ENCODE measurements at places on chromosomes 3 and 15.

DNA sequence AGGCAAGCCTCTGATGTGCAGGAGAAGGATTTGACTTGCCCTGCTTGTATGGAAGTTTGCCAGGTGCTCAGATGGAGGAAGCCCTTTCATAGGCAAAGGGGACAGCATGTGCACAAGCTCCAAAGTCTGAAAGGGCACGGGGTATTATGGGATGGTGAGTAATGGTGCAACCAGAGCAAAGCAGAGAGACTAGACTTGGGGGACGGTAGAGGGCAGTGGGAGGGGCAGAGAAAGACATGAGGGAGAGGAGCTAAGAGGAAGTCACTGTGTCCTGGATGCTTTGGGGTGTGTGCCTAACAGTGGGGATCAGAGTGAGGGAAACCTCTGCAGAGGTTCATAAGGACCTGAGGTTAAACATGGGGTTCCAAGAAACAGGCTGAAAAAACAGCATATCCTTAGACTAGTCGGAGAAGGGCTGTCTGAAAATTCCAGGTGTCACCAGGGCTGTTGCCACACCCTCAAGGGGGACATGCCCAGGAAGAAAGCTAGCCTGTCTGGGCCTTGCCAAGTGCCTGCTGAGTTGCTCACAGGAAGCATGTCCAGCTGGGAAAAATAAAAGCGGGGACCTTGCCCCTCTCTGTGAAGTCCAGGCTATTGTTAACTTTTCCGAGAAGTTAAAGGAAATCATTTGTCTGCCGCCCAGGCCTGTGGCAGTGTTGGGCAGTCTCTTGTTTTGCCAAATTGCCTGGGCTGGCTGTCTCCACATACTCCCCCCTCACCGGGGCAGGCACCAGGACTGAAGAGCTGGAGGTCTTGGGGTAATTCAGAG lies 47.1 kb downstream of the HRH1 start:
- DNase-seq, result no peak

DNA sequence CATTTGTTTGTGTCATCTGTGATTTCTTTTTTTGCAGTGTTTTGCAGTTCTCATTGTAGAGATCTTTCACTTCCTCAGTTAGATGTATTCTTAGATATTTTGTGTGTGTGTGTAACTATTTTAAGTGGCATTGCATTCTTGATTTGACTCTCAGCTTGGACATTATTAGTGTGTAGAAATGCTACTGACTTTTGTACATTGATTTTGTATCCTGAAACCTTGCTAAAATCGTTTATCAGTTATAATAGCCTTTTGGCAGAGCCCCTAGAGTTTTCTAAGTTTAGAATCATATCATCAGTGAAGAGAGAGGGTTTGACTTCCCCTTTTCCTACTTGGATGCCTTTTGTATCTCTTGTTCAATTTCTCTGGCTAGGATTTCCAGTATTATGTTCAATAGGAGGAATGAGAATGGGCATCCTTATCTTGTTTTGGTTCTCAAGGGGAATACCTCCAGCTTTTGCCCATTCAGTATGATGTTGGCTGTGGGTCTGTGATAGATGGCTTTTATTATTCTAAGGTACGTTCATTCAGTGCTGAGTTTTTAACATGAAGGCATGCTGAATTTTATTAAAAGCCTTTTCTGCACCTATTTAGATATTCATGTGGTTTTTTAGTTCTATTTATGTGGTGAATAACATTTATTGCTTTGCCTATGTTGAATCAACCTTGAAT lies 211.7 kb downstream of the MBNL1 start:
- DNase-seq, result no peak

- DNase-seq, result no peak
These were observed 35.2 kb upstream of the GLCE start for GRCh38 chr15:69125236-69125635.

GRCh38 chr15:73282567-73283365 lies 86.0 kb downstream of the HCN4 start:
- peak; percentile 51 for DNase-seq

DNA sequence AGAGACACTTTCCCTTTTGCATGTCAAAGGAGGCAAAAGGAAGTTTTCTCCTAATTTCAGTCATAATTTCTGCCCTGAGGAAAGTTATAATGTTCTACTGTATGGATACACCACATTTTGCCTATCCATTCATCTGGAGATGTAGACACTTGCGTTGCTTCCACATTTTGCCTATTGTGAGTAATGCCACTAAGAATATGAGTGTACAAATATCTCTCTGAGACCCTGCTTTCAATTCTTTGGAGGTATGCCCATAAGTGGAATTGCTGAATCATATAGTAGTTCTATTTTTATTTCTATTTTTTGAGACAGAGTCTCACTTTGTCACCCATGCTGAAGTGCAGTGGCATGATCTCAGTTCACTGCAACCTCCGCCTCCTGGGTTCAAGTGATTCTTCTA lies 3.6 kb upstream of the CD276 start:
- no peak for DNase-seq

DNA sequence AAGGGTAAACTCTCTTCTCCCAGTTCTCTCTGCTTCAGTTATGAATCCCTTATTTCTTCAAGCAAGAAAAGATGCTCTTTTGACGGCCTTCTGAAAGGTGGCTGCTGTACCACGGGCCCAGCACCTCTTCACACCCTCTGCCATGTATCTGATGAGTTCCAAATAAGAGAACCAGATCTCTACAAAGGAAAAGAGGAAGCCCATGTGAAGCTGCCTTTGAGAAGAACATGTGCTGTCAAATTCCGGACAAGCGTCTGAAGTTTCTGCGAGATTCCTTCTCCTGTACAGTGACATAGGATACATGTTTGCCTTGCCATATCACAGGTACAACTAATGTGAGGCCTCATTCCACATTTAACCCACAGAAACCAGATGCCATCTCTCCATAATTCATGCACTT lies 59.2 kb downstream of the SH3BP5 start:
- DNase-seq, result no peak

DNA sequence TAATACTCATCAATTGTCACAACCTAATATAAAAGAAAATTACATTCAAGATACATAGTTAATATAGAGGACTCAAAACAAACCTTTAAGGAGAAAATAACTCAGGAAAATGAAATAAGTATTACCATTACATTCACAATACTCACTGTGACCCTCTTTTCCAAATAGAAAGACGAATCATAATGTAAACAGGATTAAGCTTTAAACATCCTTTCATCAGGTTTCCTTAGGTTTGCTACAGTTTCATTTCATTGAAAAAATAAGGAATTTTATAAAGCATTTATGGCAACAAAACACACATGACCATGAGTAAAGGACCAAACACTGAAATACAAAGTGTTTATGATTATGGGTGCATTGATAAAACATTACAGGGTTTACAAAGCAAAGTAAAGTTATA lies 162.7 kb downstream of the ALCAM start:
- no peak for DNase-seq

GRCh38 chr3:69085833-69086722 lies 1.3 kb downstream of the ARL6IP5 start:
- DNase-seq, result peak; percentile 93

GRCh38 chr3:134244921-134245320 lies 5.7 kb downstream of the RYK start:
- no peak for DNase-seq

All from hematopoietic multipotent progenitor cell treated with erythropoietin and hydrocortisone succinate and interleukin-3 and kit ligand, for 6 days (in vitro differentiated cells).